ENCODE measurements at places on chromosomes 7 and 10.

DNA sequence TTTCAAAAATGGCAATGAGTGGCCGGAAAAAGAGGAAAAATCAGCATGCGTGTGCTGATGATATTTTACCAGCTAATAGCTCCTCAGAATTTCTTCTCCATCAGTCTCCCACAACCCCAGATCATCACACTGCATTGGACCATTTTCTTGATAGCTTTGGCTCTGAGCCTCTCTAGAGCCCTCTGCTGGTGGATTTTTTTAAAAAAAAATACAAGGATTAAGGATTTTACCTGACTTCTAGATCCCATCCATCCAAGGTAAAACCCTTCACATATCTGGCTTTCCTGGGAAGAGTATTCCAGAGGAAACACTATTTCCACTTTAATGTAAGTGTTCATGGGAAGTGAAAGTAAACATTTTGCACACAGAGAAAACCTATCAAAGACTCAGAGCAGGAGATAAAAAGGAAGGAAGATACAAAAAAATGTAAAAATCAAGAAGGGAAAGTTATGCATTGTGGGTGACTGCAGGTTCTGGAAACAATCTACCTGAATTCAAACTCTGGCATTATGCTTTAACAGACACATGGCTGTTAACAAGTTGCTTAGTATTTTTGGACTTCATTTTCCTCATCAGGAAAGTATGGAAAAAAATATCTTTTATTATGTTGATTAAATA lies 380.9 kb downstream of the LRRTM3 start:
- no peak for DNase-seq

DNA sequence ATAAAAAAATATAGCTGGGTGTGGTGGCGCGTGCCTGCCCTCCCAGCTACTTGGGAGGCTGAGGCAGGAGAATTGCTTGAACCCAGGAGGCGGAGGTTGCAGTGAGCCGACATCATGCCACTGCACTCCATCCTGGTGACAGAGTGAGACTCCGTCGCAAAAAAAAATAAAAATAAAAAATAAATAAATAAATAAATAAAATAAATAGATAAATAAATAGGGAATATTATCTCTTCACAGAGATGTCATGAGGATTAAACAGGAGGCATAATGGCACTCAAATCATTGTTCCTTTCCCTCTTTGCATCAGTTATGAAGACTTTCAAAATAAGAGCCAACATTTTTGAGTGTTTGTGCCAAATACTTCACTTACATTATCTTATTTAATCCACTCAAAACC lies 32.0 kb upstream of the BMPR1A start:
- DNase-seq = no peak

- no peak for DNase-seq
These were observed 99.3 kb downstream of the DGKI start for GRCh38 chr7:137747359-137748031.

DNA sequence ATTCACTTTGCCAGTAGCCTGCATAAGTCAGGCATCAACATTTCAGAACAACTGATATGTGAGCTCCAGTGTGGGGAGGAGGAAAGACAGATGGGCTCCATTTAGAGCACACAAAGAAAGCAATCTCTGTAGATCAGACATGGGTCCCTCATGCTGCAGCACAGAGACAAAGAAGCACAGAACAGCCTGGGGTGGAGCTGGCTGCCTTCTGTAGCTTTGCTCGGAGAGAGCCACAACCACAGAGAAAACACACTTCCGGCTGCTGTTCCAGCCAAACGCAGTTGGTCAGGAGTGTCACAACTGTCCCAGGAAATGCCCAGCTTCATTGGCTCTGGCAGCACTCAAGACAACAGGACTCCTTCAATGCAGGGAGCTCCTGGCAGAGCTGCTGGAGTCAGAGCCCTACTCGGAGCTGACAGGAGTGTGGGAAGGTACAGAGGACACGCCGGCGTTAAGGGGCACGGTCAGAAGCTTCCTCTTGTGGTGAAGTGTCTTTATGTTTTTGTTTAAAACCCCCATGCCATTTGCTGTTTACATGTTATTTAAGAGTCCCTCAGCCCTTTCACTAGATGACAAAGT lies 494.4 kb downstream of the TCERG1L start:
- DNase-seq = no peak

GRCh38 chr7:12884856-12885440 lies 197.5 kb downstream of the ARL4A start:
- no peak for DNase-seq

DNA sequence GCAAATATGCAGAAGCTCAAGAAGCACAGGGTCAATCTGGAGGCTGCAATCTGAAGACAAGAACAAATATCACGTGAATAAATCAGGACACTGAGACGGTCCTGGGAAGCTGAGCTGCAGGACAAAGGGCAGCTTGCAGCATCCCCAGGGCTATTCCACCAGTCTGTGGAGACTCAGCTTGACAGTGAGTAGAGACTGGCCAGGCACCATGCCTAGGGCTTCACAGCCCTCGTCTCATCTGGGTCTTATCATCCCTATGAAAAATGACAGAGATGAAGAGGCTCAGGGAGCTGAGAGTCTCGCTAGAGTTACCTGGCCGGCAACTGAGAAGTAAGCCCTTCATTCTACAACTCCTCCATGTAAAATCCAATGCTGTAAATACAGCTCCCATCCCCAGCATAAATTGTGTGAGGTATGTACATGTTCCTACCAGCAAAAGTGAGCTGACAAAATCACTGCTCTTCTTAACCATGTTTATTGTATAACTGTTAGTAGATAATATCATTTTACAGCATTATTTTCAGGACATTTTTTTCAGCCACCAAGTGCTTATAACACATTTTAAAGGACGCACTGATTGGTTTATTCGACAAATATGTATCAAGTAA lies 186.6 kb upstream of the IGFBP3 start:
- no peak for DNase-seq

- no peak for DNase-seq
These were observed 2.2 kb downstream of the FGFBP3 start for GRCh38 chr10:91907033-91907594.

Data from NCI-H1694 (cell line).